ENCODE measurements at places on chromosomes 13 and 19.
A peak's percentile ranks its signal among the peaks of the same experiment; 100 is the strongest.

DNA sequence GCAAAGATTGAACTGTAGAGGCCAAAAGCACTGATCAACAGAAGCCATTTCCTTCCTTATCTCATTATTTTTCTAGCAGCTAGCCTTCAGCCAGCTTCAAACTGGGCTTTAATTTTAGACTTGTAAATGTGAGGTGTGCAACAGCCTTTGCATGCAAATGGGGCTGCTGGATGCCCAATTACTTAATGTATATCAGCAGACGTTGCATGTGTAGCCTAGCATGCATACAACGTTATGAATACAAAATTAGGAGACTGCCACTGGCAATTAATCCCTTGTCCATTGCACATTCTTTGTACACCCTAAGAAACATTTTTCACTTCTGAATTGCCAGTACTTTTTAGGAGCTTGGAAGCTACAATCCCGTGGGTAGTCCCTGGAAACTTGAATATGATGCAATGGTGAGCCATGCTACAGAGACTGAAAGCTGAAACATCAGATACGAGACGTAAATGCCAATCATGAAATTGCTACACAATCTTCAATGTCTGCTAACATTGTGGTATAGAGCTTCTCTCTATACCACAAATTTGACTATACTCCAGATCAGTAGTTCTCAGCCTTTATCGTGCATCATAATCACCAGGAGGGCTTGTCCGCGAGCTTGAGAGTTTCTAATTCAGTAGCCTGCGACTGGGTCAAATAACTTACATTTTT lies 20.2 kb downstream of the EPSTI1 start:
- DNase-seq: no peak

DNA sequence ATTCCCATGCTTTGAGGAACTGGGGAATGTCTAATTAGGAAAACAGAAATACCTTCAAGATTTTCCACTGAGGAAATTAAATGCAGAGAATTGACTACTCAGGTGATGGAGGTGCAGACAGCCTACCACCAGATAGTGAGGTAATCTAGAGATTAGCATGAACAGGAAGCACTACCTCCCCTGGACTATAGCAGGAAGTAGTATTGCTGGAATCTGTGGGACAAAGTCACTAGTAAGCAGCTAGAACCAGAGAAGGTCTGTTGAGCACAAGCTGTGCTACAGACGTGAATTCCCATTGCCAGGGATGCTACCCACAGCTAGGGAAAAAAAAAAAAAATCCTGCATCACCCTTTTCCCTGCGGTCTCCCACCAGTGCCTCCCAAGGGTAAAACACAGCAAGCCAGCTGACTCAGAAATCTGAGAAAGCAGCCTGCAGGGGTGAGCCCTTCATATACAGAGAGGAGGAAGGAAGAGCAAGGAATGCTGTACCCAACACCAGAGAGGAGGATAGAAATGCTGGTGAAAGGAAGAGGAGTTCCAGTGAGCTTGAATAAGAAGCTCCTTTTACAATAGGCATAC lies 10.2 kb downstream of the ENOX1 start:
- no peak for DNase-seq

DNA sequence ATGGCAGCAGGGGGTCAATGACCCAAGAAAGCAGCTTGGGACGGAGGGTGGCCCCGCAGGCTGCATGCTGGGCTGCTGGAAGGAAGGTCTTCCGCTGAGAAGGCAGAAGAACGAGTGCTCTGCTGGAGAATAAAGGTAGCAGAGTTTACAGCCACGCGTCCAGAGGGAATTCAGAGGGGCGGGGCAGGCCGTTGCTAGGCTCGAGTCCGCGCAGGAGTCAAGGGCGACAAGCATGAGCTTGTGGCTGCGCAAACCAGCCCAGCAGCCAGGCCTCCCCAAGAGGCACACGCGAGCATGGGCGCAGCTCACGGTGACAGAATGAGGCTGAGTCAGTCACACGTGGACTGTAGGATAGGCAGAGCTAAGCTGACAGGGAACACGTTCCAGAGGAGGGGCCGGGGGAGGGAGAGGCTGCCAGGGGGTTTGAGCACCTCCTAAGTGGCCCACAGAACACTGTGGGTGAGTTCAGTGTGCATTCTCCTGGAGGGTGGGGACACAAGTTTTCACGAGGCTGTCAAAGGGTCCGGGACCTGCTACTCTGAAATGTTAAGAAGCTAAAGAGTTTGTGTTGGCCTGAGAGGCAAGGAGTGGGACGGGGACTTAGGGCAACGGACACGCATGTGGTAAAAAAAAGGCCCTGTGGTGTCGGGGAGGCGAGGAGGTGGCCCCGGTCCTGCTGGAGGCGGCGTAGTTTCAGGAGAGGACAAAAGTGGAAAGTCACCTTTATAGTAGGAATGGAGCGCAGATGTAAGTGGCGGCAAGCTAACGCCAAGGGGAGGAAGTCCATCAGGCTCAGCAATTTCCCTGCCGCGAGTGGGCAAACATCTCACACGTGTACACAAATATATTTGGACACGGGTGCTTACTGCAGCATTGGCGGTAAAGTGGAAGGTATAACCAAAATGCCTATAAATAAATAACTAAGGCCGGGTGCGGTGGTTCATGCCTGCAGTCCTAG lies 17.7 kb downstream of the RFX2 start:
- peak; percentile 69 for DNase-seq

DNA sequence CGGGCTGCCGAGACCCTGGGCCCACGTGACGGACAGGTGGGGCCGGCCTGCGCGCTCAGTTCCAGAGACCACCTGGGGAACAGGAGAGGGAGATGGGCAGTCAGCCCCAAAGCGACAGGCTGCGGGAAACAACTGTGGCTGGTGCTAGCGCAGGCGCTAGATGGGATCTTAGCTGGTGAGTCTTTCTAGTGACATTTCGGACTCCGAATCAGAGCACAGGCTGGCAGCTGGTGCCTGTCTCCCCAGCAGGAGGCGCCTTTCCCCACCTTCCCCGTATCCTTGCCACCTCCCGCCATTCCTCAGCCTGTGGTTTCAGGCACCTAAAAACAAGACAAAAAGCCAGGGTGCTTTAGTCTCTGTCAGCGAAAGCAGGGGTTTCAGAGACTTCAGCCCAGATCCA lies 19.4 kb upstream of the RANBP3 start:
- no peak for DNase-seq

DNA sequence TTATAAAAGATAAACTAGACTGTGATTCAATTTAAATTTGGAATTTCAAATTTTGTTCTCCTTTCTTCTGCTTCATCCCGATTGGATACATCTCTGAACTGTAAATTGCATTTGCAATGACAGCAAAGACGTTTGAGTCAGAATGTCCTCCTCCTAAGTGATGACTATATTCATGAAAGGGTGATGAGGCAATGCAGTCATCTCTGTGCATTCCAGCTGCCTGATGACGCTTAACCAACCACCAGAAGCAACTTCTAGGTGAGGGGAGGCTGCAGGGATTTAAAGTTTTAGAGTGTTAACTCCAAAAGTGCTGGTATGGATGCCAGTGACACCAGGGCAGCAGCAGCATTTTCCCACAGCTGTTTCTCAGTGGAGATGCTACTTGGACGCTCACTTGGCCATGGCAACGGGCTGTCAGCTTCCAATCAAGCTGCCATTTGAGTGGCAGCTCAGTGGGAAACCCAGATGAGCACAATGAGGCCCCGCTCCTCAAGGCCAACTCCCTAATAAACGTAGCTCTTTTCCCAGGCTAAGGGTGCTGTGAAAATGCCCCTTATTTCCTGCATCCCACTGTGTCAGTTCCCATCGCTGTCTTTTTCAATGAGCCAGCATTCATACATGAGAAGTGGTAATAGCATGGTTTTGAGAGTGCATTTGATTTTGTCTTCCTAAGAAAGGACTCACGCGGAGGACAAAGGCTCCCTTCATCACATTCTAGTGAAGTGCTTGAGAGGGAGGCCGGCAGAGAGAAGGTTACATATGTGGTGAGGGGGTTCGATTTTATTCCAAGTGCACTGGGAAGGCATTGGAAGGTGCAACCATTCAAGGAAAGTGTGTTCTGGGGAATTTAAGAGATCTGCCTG lies 45.2 kb upstream of the AMER2 start:
- DNase-seq: no peak

GRCh38 chr19:10085641-10086590 lies at the start of gene SHFL:
Gene SHFL, plus strand, starts transcription at chr19:10086317. Its CDS starts 111 bp downstream, at chr19:10086428.
- DNase-seq: peak; percentile 91
